ENCODE measurements at places on chromosomes 16 and 17. TPM values are rescaled to one million over a fixed set of nuclear protein-coding genes. Genes with fewer than 3 reads are reported as not detected.

The HOXB9 gene
- total RNA-seq = not detected

The PIK3R6 gene
- total RNA-seq = not detected

The ERAL1 gene
- total RNA-seq = 28.9 TPM

The NPIPA8 gene
- total RNA-seq = not detected

The OR3A2 gene
- total RNA-seq = not detected

The PLCD3 gene
- total RNA-seq = 47.7 TPM

The ZSCAN10 gene
- not detected for total RNA-seq

The BANP gene
- 20.3 TPM for total RNA-seq

The CCL4L2 gene
- total RNA-seq = not detected

The CPNE7 gene
- 21.8 TPM for total RNA-seq

The C1QTNF8 gene
- total RNA-seq = not detected

The DPEP1 gene
- total RNA-seq = 0.29 TPM

The RSPRY1 gene
- total RNA-seq = 51.6 TPM

The EPOP gene
- total RNA-seq = 1.2 TPM

The TMEM219 gene
- 74.3 TPM for total RNA-seq

The RAC3 gene
- 0.59 TPM for total RNA-seq
